ENCODE measurements at places on chromosomes 5 and 9.

- DNase-seq = no peak
Measured at GRCh38 chr9:35996358-35996970, 38.5 kb upstream of the OR2S2 start.

DNA sequence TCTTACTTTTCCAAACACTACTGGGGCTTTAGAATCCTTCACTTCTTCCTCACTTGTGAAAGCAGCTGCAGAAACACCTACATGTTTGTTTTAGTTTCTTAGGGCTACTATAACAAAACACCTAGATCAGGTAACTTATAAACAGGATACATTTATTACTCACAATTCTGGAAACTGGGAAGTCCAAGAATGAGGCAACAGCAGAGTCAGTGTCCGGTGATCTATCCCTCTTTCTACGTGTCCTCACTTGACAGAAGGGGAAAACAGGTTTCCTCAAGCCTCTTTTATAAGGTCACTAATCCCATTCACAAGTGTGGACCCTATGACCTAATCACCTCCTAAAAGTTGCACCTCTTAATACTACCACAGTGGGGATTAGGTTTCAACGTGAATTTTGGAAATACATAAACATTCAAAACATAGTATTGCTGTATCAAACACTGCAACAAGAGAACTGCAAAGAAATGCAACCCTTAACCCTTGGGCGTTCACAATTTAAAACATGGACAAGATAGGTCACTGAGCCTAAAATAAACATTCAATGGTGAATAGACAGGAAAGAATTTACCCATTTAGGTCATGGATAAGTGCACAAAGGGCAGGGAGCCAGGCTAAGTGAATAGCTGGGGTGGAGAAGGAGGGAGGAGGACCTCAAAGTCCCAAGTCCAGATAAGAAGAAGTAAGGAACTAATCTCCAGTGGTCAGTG is 104.3 kb downstream of the PIK3R1 start:
- no peak for DNase-seq

GRCh38 chr5:55894135-55894534 is 43.0 kb downstream of the IL31RA start:
- no peak for DNase-seq

DNA sequence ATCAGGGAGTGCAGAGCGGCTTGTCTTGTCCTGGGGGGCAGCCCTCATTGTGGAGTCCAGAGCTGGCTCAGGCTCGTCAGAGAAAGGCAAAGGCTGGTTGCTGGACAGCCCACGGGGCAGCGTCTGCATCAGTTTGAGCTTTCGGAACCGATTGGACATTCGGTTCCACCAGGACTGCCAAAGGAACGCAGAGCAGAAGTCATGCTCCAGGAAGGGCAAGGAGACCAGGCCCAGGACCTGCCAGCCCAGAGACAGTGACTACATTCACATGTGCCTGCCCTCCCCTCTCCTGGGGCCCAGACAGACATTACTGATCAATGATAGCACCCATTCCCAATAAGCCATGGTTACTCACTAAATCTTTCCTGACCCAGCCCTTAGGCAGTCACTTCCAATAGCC is 18.1 kb downstream of the ANKS6 start:
- DNase-seq = no peak

DNA sequence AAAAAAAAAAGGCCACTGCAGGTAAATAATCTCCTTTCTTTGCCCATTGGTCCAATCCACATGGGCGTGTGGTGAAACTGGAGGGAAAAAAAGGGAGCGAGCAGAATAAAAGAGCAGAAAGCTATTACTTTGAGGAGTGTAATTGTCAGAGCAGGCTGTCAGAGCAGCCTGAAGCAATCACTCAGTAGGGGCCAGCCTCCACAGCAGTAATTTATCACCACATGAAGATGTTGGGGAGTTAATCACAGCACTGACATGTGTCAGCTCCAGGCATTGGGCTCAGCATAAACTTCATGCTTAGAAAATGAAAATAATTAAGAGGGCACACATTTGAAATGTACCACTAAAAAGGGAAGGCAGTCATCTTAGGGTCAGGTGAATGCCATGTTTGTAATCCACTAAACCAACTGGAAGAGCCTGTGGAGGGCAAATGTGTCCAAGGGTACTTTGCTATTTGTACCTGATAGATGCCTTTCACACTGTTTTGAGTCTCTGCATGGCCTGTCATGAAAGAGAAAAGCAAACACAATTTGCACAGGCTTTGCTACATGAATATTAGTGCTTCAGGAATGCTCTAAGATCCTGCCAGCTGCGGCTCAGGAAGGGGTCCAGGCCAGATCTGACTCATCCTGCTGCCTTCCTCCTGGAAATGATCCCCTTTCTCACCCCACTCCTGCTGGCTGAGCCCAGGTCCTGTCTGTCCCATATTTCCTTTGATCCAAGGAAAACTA is 2.9 kb upstream of the PTGER4 start:
- no peak for DNase-seq

- DNase-seq = no peak
Measured at GRCh38 chr5:144125163-144125726, 45.2 kb downstream of the YIPF5 start.

DNA sequence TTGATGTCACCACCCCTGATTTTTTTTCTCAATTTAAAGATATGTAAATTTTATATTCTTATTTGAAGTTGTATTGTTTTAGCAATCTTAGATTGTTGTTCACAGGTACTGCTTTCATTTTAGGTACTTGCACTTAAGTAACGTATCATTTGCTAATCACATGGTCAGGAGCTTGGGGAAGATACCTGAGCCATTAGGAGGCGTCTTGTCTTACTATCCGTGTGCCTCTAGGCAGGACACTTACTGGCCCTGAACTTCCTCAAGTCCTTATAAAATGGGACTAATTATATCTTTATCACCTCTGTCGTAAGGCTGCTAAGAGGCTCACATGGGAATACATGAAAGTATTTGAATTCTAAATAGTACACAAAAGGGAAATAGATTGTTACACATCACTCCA is 18.5 kb downstream of the ZSWIM6 start:
- no peak for DNase-seq

- DNase-seq = no peak
Measured at GRCh38 chr9:110015759-110016158, 192.2 kb downstream of the C9orf152 start.

GRCh38 chr9:21028466-21028865 is 3.0 kb downstream of the HACD4 start:
- DNase-seq = no peak

DNA sequence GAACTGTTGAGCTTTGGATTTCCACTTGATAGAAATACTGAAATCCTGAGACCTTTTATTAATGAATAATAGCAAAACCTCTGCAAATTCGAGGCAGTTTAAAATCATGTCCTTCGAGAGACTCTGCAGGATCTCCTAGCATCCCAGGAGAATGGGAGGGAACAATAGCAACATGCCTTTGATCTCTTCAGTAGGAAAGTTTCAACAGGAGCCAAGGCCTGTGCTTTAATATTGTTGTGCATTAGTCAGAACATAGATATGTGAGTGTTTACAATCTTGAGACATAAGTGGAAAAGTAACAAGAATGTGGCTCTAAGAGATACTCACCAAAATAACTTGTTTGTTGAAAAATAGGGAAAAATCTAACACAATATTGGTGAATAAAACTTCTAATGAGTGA is 83.3 kb upstream of the LHFPL2 start:
- no peak for DNase-seq

DNA sequence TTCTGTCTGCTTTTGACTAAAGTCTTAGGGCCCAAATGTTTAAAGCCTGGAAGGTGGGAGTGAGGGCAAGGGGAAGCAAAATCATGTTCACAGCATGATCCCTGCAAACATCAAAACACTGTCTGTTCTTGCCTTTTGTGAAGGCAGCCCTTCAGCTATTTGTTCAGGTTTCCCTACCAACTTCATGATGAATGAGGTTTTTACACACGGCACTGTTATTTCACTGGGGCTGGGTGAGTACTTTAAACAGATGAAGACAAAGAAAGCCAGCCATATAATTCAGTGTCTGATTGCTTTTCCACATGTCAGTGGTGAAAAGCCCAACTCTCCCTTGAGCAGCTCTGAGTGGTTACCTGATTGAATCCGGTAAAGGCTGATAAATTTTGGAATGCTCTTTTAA is 224.7 kb upstream of the GRAMD2B start:
- DNase-seq = no peak

DNA sequence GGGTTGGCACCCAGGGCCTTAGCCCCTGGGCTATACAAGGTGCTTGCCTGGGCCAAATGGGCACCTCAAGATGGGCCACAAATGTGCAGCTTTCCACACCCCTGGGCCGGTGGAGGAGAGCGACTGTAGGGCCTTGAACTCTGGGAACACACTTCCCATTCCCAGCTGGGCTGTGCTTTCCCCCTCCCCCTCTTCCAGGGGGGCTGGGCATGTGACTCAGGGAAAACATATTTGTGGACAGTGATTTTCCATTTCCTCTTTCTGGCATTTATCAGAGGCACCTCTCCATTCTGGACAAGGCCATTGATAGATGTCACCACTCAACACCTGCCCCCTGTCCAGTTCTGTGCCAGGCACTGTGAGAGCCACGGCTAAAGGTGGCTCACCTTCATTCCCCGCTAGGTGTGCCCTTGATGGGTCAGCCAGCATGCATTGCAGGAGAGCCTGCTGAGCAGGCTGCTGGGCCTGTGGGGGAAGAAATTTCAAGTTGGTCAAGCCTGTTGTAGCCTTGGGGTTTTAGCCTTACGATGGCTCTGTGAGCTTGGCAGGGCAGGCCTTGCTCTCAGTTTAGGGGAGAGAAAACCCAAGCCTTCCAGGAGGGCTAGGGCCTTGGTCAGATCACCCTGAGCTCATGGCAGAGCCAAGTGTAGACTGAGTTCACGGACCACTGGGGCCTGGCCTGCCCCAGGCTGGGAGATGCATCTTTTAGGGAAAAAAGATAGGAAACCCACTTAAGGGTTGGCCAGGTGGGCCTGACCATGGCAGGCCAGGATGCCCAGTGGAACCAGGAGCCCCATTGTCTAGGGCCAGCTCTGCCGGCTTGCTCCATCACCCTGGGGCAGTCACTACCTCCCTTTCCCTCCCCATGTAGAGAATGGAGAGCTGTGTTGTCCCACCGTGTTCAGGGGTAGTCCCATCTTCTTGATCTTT is 113.9 kb downstream of the DAB2IP start:
- DNase-seq = no peak

DNA sequence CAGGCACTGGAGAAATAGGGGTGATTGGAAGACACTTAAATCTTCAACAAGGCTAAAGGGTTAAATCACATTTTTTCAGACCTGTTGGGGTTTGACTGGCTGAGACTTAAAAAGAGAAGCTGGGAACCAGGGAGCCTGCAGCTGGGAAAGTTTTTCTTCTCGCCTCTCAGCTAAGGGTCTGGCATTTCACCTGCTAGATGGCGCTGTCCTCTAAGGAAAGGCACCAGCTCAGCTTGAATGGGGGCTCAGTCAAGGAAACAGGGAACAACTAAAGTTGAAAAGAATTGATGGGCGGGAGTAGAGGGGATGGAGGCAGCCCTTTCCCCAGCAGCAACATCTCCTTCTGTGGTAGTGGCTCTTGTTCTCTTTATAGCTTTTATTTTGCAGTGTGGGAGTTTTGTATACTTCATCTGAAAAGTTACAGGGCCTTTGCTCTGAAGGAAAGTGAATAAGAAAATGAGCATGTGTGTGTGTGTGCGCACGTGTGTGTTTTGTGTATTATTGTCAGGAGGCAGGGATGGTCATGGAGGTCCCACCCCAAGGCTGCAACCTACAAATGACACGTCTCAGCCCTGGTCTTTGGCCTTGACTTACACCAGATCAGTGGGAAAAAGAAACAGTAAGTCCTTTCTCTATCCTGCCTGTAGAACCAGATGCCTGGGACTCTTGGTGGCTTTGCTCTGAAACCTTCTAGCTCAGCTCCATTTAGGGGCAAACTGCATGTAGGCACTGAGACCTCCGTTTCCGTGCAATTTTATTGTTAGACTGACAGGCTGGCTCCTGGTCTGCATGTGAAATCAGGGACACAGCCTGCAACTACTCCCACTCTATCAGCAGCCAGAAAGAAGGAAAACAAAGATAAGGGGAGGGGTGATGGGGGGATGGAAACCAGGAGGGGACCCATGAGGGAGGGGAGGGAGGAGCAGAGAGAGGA is 316.2 kb upstream of the CLINT1 start:
- DNase-seq = peak; percentile 90

- DNase-seq = no peak
Measured at GRCh38 chr5:64100203-64100602, 65.4 kb upstream of the RNF180 start.

- no peak for DNase-seq
Measured at GRCh38 chr5:7478459-7478858, 82.5 kb downstream of the ADCY2 start.

DNA sequence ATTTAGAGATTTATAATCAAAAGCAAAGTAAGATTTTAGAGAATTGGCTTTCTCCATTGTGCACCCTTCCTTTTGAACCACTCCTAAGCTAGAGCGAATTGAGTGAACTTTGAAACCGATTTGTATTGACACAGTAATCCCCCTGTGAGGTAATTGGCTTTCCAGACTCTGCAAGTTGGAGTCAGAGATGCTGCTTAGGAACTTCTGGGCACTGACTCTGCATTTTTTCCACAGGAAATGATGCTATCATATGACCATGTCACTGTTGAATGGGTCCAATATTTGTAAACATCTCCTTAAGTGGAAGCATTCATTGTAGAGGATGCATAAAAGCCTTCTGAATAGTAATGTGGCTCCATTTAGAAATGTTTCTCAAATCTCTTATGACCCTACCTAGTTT is 394.4 kb upstream of the ZNF608 start:
- peak; percentile 5 for DNase-seq

- DNase-seq = no peak
Measured at GRCh38 chr5:169667896-169668674, 31.0 kb downstream of the DOCK2 start.

- DNase-seq = peak; percentile 95
Measured at GRCh38 chr5:143435210-143435657, 31.7 kb upstream of the NR3C1 start.

DNA sequence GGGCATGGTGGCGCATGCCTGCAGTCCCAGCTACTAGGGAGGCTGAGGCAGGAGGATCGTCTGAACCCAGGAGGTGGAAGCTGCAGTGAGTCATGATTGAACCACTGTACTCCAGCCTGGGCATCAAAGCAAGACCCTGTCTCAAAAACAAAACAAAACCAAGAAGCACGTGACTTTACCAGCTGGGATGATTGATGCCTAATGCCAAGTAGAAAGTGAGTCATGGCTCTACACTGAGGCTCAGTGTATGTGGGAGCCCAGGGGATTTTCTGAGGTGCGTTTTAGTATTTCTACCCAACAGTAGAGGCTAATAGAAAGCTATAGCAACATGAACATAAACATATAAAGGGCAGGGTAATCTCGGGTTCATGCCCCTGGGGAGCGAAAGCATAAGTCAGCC is 13.9 kb upstream of the BRD3OS start:
- DNase-seq = no peak

DNA sequence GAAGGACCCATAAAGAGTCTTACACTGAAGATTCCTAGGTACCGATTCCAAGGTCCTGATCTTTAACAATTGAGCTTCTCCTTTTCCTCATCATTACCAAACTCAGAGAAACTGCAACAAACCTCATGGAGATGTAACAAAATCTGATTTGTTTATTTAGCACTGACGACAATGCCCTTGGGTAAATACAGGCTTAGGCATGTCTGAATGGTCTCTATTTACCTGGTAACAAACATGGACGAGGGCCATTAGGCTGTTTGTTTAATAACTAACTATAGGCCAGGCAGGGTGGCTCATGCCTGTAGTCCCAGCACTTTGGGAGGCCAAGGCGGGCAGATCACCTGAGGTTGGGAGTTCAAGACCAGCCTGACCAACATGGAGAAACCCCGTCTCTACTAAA is 333.3 kb downstream of the AGTPBP1 start:
- no peak for DNase-seq
